ENCODE measurements at places on chromosomes 6 and 20. TPM values are rescaled to one million over a fixed set of nuclear protein-coding genes. Genes with fewer than 3 reads are reported as not detected.
A peak's percentile ranks its signal among the peaks of the same experiment; 100 is the strongest.

DNA sequence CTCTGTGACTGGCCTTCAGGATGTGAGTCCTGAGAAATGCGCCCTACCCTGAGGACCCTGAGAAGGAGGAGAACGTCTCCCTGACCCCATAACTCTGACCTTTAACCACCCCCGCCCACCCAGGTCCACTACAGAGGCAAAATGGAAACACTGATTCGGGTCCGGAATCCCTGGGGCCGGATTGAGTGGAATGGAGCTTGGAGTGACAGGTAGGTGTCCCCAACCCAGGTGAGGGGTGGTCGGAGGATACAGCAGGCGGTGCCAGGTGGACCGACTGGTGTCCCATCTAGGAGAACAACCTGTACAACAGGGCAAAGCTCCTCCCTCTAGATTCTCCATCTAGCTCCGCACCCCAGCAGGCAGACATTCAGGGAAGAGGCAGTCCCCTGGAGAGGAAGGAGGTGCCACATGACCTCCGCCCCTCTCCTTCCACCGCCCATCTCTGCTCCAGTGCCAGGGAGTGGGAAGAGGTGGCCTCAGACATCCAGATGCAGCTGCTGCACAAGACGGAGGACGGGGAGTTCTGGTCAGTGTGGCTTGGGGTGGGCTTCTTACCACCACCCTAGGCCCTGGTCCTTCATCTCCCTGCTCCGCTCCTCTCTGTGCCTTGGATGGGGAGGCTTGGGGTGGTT is 17.6 kb downstream of the CAPN11 start:
- DNase-seq = no peak

GRCh38 chr6:16179970-16180431 is 51.1 kb downstream of the MYLIP start:
- no peak for DNase-seq

The OOEP gene
- not detected for total RNA-seq

DNA sequence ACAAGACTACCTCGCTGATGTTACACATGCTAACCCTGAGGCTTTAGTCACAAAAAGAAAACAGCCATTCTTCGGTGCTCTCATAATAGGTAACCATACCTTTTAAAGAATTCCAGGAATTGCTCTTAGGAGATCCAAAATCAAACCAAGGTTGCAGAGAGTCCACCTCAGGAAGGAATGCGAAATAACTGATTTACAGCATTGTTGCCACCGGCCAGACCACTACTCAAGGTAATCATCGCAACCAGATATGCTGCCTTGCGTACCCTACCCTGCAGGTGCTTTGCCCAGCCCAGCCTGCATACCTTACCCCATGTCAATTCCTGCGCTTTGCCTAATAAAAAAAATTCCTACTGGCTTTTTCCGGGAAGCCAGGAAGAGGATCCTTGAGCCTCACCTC is 27.0 kb downstream of the NUP153 start:
- DNase-seq = no peak

DNA sequence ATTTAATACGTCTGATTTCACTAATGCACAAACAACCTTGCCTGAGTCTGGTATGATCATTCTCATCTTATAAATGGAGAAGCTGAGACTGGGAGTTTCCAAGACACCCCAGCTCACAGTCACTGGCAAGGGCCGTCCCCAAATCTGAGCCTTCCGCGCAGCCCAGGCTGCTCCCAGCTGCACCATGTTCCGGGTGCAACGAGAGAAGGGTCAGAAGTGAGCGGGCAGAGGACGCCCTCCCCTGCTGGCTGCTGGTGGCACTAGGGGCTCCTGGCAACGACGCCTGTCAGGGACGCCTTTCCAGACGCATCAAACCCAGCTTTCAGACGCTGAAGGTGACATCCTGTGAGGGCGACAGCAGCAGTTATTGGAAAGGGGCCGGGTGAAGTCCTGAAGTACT is 115.3 kb upstream of the PROKR2 start:
- DNase-seq = no peak

The CPXM1 gene
- total RNA-seq = 0.65 TPM

DNA sequence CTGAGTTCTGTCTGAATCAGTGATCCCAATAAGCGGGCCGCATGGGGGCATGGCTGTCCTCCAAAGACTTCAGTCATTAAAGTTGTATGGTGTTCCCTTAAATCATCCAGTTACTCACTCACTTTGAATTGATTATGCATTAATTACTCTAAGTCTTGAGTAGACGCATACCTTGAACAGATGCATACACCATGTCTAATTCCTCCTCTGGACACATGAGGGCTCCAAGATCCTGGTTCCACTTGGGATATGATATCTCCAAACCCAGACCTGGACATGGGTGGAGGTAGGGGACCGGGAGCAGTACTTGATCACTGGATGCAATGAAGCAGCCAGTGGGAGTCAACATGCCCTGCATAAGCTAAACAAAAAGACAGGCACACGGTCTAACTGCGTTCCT is 204.5 kb downstream of the FNDC1 start:
- DNase-seq = no peak

- DNase-seq = no peak
Observed at GRCh38 chr6:107080036-107080435, 35.3 kb downstream of the BEND3 start.

- DNase-seq = no peak
Observed at GRCh38 chr20:39433466-39433865, 471.3 kb downstream of the DHX35 start.

DNA sequence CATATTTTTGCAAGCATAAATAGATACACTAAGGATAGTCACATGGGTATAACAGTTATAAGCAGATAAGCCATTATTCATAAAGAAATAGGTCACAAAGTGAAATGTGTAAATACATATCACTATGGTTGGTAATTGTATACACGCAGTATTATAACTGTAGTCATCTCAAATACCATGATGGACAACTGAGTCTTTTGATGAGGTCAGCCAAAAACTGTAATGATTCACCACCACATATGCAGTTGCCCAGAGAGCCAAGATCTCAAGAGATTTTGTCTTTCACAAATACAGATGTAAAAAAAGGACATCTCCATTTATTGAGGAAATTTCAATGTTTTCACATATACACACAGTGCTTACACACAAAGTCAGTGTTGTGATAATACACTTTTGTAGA is 28.3 kb downstream of the ZNF292 start:
- DNase-seq = no peak

The IL17F gene
- total RNA-seq = not detected

GRCh38 chr6:38214159-38214558 is 394.6 kb downstream of the ZFAND3 start:
- no peak for DNase-seq

DNA sequence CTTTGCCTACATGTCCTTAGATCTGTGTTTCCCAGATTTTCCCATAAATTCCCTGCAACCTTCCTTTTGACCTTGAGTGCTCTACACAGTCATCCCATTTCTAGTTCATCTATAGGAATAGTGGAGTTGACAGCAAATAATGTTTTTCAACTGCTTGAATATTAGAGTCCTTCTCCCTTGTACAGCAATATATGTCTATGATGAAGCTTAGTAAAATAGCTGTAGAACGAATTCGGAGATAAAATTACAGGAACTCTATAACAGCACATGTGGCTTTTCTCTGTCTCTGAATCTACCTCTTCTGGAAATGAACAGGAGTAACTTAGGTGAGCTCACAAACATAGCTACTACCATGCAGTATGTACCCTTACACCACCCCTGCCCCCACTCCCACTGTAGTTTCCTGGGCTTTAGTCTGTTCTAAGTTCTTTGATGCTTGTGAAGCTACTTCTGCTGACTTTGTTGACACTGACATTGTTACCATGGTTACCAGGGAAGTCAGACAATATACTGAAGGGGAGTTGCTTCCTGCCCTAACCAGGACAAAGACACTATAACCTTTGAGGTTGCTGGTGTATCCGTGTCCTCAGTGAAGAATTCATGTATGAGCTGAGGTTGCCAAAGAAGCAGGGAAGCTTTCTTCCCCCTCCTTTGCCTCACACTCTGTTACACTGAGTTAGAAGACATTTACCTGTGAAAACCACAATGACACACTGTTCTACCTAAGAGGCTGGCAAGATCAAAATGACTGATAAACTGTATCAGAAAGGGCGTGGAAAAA is 35.8 kb upstream of the SHLD1 start:
- no peak for DNase-seq

The PCED1A gene
- total RNA-seq = 6.0 TPM

The TSBP1 gene
- total RNA-seq = not detected

The KAT14 gene
- total RNA-seq = 12.3 TPM

- DNase-seq = no peak
Observed at GRCh38 chr20:58306421-58307261, 2.9 kb upstream of the RAB22A start.

The XKR7 gene
- not detected for total RNA-seq

The TRIM40 gene
- total RNA-seq = not detected

DNA sequence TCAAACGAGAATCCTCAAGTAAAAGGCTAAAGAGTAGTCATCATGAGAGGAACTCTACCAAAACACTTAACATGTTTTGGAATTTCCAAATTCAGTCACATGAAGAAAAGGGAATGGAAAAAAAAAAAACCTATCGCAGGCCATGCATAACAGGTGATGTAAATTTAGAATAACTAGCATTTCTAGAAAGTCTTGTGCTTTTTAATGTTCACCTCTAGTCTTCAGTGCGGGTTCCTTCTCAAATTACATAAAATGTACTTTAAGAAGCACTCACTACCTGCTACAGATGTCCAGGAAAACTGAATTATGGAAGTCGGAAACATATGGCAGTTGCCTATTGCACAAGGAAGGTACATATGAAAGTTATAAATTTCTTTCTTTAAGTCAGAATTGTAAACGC is 6.1 kb upstream of the TBX18 start:
- DNase-seq = no peak

DNA sequence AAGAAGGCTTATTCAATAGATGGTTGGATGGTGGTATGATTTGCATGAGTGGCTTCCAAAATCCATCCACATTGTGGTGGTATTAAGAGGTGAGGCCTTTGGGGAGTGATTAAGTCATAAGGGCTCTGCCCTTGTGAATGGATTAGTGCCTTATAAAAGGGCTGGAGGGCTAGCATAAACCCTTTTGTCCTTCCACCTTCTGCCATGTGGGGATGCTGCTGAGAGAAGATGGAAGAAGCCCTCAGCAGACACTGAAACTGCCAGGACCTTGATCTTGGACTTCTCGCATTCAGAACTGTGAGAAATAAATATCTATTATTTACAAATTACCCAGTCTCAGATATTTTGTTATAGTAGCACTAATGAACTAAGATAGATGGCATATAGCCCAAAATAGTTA is 27.8 kb upstream of the SRPK1 start:
- DNase-seq = no peak

DNA sequence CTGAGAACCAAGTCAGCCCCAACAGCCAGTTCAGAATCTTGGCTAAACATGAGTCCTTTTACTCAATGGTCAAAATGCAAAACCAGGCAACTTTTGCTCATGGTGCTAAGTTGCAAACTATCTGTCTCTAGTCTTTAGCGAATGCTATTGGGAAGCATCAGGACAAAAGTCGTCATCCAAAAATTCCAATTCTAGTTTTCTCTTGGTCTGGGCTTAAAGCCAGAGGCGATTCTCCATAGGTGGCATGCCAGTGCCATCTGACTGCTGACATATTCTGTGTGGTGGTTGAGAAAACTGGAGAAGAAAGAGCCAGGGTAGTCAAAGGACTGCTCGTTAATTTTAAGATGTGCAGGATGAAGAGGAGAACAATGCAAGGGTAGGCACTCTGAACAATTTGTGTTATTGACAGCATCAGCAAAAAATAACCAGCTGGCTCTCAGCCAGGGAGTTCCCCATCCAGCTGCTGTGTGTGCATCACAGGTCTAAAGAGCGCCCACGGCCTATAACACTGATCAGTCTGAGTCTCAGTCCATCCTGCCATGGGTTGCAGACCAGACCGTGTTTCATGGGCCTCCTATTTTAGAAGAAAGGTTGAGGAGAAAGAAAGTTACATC is 313.6 kb downstream of the ALDH8A1 start:
- no peak for DNase-seq

DNA sequence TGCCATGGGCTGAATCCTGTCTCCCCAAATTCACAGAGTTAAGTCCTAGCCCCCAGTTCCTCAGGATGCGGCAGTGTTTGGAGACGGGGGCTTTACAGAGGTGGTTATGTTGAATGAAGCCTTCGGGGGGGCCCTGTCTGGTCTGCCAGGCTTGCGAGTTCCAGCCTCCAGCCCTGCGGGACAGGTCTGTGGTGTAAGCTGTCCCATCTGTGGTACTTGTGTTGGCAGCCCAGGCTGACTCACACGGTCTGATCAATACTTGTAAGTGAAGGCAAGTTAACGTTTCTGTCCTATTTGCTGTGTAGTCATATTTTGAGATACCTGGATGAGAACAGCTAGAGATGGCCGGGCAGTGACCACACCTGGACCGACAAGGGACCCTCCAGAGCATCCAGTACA is 51.8 kb upstream of the GPR31 start:
- no peak for DNase-seq

DNA sequence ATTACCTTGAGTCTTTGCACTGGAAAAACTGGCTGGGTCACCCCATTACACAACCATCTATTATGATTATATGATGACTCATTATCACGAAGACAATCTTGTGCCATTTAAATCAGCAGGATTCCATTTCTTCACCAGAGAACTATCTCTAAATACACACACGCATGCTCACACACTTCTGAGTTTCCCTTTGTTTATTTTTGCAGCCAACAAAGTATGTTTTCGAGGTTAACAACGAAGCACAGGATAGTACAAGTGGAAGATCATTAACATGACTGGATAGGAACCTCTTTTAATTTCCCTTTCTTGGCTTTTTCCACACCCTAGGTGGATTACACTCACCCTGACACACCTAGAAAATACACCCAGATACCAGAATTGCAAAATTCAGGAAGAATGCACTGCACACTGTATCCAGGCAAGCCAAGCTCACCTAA is 18.9 kb downstream of the PERP start:
- no peak for DNase-seq

DNA sequence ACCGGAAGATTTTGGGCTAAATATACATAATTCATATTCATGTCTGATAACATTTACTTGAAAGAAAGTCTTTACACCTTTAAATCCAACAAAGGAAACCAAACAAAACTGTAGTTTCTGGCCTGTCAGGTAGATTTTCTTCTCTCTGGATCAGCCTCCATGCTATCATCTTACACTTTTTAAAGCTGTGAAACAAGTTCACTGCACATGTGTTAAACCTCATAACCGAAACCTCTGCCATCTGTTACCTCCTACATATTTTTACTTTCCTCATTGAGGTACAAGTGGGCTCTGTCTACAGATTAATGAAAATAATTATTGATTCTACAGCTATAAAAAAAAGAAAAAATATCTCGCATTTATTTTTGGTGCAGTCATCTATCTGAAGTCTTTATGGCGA is 149.9 kb downstream of the RALGAPA2 start:
- DNase-seq = no peak

The CYP24A1 gene
- total RNA-seq = not detected

The CYB5R4 gene
- total RNA-seq = 17.1 TPM

- DNase-seq = peak; percentile 27
Observed at GRCh38 chr6:47992809-47993208, 118.2 kb downstream of the PTCHD4 start.

GRCh38 chr6:27994616-27995015 is 37.6 kb downstream of the OR2B6 start:
- no peak for DNase-seq

DNA sequence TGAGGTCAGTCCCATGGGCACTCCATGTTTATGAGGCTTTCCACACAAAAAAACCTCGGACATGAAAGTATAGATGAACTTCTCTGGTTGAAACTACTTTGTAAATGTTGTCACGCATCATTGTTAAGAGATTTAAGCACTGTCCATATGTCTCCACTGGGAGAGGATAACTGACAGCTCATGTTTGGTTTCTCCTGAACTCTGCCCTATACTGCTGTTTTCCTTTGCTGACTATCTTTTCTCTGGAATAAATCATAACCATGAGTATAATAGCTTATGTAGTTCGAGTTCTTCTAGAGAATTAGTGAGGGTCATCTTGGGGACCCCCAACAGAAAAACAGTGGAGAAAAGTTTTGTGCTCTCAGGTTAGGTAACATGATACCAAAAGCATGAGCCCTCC is 14.3 kb downstream of the THEMIS start:
- DNase-seq = no peak

Measured in heart left ventricle (tissue), 16 donors.